ENCODE measurements at places on chromosomes 4 and X.

DNA sequence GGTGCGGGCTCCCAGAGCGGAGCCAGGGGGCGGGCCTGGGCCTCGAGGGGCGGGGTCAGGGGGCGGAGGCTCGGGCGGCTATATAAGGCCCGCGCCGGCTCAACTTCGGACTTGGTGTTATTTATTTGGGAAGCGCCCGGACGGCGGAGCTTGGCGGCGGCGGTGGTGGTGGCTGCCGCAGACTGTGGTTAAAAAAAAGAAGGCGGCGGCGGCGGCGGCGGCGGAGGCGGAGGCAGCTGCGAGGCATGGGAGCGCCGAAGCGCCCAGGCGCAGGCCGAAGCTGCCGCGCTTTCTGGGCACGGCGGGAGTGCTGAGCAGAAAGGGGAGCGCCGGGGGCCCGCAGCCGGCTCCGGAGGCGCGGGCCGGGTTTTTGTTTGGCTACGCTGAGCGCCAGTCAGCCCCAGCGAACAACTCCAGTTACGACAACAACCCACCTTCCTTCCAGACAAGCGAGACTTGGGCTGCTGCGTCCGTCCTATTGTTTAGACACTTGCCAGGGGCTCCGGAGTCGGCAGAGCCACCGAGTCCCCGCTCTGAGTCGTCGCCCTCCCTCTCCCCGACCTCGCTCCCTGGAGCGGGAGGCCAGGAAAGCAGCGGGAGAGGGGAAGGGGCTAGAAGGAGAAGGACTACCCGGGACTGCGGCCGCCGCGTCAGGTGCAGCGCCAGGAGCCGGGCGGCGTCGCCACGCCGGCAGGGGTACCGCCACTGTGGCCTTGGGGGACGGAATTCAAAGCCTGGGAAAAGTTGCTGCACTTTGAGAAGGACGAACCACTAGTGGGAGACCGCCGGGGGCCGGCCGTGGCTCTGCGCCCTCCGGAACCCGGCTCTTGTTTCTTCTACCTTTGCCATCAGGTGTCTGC is at the start of gene SLIT2:
SLIT2 (plus strand) TSS at position 110 of the 860 bp plus-strand sequence. CDS start 1,911 bp downstream, outside the sequence.
- no peak for DNase-seq

DNA sequence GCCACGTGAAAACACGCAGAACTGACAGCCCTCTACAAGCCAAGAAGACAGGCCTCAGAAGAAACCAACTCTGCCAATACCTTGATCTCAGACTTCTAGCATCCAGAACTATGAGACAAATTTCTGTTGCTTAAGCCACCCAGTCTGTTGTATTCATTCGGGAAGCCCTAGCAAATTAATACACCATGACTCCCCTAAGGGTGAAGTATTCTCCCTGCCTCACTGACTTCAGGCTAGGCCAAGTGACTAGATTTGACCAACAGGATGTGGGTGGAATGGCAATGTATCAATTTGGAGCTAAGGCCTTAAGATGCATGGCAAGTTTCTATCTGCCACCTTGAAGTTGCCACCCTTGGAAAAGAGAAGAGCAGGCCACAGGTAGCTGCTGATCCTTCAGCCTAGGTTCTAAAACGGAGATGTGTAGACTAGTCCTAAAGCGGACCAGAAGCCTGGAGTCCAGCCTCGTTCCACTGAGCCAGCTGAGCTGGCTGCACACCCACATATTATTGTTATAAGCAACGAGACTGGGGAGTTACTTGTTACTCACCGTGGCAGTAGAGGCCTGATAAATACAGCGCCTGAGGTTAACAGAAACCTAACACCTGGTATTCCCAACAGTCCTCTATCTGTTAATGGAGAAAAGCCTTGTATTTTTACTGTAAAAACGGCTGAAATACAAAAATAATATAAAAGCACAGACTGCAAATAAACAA is 16.4 kb downstream of the SCARB2 start:
- no peak for DNase-seq

GRCh38 chr4:78532046-78532445 is 19.5 kb upstream of the ANXA3 start:
- DNase-seq: no peak

DNA sequence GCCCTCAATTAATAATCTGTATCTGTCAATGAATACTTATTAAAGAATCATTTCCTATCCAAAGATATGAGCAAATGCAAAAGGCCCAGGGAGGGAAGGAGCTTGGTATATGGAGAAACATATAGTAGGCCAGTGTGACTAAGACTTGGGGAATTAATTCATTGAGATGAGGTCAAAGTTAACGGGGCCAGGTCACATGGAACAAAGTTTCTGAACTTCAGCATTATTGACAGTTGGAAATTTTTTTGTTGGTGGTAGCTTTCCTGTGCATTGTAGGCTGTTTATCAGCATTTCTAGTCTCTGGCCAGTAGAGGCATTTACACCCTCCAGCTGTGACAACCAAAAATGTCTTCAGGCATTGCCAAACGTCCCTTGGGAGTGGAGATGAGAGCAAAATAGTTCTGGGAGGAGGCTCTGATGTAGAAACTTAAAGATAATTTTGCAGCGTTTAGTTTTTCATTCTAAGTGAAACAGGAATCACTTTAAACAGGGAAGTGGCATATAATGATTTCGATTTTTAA is 202.0 kb downstream of the SLC4A4 start:
- no peak for DNase-seq

- DNase-seq: no peak
Observed at GRCh38 chr4:45865781-45866180, 258.1 kb downstream of the GABRG1 start.

GRCh38 chr4:182645511-182645910 is 271.7 kb downstream of the DCTD start:
- DNase-seq: no peak

GRCh38 chr4:101993002-101993841 is 202.7 kb downstream of the BANK1 start:
- DNase-seq: no peak

DNA sequence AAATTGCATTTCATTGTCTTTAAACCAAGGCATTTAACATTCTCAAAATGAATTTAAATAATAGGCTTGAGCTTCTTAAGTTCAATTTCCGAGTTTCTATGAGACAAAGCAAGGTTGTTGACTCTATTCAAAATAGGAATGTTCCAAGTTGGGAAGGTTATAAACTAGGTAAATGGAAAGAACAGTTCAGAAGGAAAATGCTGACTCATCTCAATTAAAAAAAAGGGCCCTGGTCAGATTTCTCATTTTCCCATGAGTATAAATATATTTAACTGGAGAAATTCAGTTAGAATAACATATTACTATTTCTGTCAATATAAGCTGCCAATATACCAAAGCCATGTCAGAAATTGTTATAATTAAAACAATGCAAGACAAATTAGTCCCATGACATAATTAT is 113.8 kb downstream of the ATP8A1 start:
- DNase-seq: no peak

Data from activated T-cell treated with anti-CD3 and anti-CD28 coated beads for 1 hour (primary cell).